ENCODE measurements at places on chromosomes 6 and 20.

DNA sequence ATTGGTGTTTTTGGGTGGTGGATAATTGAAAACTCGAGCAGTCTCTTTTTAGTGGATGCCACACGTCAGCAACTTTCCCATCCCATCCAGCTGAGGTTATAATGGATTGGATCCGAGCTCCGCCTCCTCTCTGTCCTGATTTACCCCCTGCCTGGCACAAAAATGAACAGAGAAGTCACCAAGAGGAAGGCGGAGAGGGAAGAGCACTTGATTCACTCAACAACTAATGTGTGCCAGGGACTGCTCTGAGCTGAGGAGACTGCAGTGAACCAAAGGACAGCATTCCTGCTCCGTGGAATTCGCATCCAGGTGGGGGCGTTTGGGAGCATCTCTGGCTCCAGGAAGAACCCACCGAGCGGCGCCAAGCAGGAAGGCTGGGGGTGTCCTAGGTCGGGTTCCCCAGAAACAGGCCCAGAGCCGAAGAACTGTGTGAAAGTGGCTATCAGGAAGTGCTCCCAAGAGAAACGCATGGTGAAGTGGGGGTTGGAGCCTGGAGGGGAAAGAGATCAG is 95.8 kb upstream of the NAA20 start:
- H3K36me3 ChIP-seq, result no peaks in the 10 kb centered on the region
- H3K27me3 ChIP-seq, result no peaks in the 10 kb centered on the region
- H3K4me3 ChIP-seq, result no peak overlapping the region
- no peaks in the 10 kb centered on the region for H3K4me1 ChIP-seq
- no peak overlapping the region for H3K27ac ChIP-seq

- no peak overlapping the region for H3K4me3 ChIP-seq
- H3K4me1 ChIP-seq, result peaks cover 1% of the 10 kb centered on the region
- no peak for DNase-seq
- no peaks in the 10 kb centered on the region for H3K36me3 ChIP-seq
- H3K27ac ChIP-seq, result no peak overlapping the region
Measured at GRCh38 chr6:45541934-45542333, 164.2 kb upstream of the SUPT3H start.

DNA sequence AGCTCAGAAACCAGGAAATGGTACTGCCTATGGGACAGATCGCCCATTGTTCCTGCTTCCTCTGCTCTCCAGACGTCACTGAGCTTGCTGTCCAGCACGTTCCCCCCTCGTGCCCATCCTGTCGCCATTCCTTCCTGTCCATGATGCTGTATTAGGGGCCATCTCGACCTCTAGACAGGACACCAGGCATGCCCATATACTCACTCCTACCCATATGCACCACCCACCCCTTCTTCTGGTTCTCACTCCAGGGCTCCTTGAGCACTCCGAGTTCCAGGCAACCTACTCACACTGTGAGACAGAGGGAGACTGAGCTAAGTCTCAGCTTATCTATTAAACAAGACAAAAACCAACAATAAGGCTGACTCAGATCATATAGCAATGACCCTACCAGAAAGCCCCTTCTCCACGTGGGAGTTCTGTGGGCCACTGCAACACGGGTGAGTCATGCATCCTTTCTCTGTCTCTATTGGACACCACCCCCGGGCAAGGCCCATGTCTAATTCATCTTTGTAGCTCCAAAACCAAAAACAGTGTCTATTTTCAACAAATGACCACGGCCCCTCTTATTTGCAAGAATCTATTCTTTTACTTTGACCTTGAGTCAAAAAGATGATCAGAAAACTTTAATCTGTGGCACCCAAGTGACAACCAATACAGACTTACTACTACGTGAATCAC is 65.7 kb downstream of the PSMG4 start:
- no peaks in the 10 kb centered on the region for H3K4me1 ChIP-seq
- no peaks in the 10 kb centered on the region for H3K36me3 ChIP-seq
- DNase-seq, result no peak
- no peaks in the 10 kb centered on the region for H3K27me3 ChIP-seq
- H3K4me3 ChIP-seq, result no peak overlapping the region
- no peak overlapping the region for H3K27ac ChIP-seq

DNA sequence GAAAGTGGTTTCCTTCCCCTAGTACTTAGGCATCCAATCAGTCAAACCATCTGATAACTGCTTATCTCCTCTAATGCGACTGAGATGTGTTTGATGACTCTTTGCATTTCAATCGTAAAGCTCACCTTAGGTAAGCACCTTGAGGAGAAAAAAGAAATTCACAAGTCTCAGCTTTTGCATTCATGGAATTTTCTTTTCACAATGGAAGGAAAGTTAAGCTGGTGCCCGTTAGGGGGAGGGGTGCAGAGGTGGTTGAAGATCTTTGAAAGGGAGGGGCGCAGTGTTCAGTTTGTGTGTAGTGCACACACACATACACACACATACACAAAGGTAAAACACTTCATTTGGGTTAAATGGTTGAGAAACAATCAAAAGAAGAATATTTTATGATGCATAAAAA is 87.1 kb upstream of the SALL4 start:
- H3K27ac ChIP-seq, result no peak overlapping the region
- no peaks in the 10 kb centered on the region for H3K27me3 ChIP-seq
- H3K36me3 ChIP-seq, result no peaks in the 10 kb centered on the region
- DNase-seq, result no peak
- no peak overlapping the region for H3K4me3 ChIP-seq

- no peak overlapping the region for H3K4me3 ChIP-seq
- H3K27ac ChIP-seq, result no peak overlapping the region
- H3K36me3 ChIP-seq, result no peaks in the 10 kb centered on the region
- no peaks in the 10 kb centered on the region for H3K27me3 ChIP-seq
Measured at GRCh38 chr20:60565551-60565950, 607.3 kb downstream of the CDH26 start.

GRCh38 chr20:37042986-37043972 is 52.5 kb downstream of the RBL1 start:
- no peak overlapping the region for H3K27ac ChIP-seq
- H3K4me1 ChIP-seq, result no peaks in the 10 kb centered on the region
- DNase-seq, result no peak

DNA sequence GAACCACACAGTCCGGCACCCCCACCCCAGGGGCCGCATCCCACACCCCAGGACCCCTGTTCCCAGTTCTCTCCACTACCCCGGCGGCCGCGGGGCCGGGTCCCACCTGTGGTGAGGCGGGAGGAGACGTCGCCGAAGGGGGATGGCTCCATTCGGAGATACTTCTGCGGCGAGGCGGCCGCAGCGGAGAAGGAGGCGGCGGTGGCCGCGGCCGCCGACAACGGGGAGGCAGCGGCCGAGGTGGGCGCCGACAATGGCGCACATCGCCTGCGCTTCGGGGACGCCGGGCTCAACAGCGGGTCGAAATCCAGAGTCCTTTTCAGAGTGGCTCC is 723 bp downstream of the AKIRIN2 start:
- no peaks in the 10 kb centered on the region for H3K36me3 ChIP-seq
- no peaks in the 10 kb centered on the region for H3K4me1 ChIP-seq
- peak overlapping the region; percentile 71 for H3K4me3 ChIP-seq
- no peaks in the 10 kb centered on the region for H3K27me3 ChIP-seq
- DNase-seq, result no peak

DNA sequence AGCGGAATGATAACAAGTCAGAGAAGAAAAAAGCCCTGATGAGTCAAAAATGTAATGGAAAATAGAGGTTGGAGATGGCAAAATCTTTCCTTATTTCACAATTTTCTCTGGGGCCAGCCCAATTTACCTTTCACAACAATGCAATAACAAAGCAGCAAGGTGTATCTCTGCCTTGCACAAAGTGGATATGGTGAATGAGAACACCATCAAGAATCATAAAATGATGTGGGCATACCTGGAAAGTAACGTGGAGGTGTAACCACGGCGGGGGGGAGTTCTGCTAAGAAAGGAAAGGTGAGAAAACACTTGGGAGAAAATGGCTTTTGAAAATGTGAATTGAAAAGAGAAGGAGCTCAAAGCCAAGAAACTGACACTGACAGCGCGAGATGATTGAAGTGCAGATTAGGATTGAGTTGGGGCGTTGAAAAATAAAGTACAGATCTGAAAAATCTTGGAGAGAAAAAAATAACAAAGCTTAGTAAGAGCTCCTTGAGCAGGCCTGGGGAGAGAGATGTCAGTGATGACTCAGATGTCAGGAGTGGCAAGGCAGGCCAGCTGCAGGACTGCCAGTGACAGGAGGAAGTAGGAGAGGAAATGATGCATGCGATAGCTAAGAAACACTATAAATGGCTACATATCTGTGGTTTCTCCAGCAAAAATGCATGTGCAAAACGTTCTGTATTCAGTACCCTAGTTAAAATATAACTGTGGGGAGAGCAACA is 26.2 kb downstream of the ARHGAP18 start:
- H3K27me3 ChIP-seq, result no peaks in the 10 kb centered on the region
- no peak for DNase-seq
- H3K4me1 ChIP-seq, result no peaks in the 10 kb centered on the region
- no peaks in the 10 kb centered on the region for H3K36me3 ChIP-seq

GRCh38 chr6:13796781-13797180 is 17.6 kb downstream of the MCUR1 start:
- H3K4me1 ChIP-seq, result no peaks in the 10 kb centered on the region
- H3K36me3 ChIP-seq, result no peaks in the 10 kb centered on the region
- H3K27ac ChIP-seq, result no peak overlapping the region
- DNase-seq, result no peak

GRCh38 chr6:156791320-156791850 is 14.2 kb downstream of the ARID1B start:
- H3K4me1 ChIP-seq, result peaks cover 8% of the 10 kb centered on the region
- no peak for DNase-seq
- H3K27ac ChIP-seq, result no peak overlapping the region
- H3K36me3 ChIP-seq, result no peaks in the 10 kb centered on the region
- H3K27me3 ChIP-seq, result no peaks in the 10 kb centered on the region

DNA sequence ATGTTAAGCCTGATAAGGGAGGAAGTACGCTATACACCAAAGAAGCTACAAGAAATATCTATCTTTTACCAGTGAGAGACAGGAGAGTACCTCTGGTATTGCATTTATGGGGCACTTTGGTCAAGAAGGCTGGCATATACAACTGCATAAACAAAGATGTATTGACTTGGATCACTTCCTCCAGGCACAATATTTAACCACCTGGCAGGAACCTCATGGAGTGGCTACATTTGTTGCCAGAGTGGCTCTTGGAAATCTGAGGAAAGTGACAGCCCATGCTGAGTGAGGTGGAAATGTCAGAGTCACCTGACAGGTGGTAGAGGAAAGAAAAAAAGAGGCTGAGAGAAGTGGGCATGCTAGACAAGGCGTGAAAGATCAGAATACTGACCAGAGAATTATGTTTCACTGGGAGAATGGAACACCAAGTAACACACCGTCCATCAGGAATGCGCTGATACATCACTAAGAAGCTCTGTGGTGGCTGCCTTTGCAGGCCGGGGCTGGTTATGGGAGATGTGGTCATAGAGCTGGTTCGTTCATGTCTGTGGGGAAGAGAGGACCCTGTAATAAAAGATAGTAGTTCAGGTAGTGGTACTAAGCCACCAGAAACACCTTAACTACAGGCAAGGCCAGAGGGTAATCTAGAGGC is 61.4 kb upstream of the UFL1 start:
- H3K36me3 ChIP-seq, result no peaks in the 10 kb centered on the region
- no peaks in the 10 kb centered on the region for H3K27me3 ChIP-seq
- H3K27ac ChIP-seq, result no peak overlapping the region
- DNase-seq, result no peak

- no peak overlapping the region for H3K27ac ChIP-seq
- H3K4me3 ChIP-seq, result no peak overlapping the region
- no peak for DNase-seq
- no peaks in the 10 kb centered on the region for H3K27me3 ChIP-seq
- H3K4me1 ChIP-seq, result no peaks in the 10 kb centered on the region
- H3K36me3 ChIP-seq, result no peaks in the 10 kb centered on the region
Measured at GRCh38 chr20:2767768-2768631, 32.4 kb downstream of the CPXM1 start.

- no peaks in the 10 kb centered on the region for H3K27me3 ChIP-seq
- no peak overlapping the region for H3K27ac ChIP-seq
- H3K4me1 ChIP-seq, result peaks cover 3% of the 10 kb centered on the region
- no peak overlapping the region for H3K4me3 ChIP-seq
Measured at GRCh38 chr20:57699395-57699794, 10.4 kb downstream of the PMEPA1 start.

- no peak overlapping the region for H3K27ac ChIP-seq
- no peaks in the 10 kb centered on the region for H3K4me1 ChIP-seq
- H3K4me3 ChIP-seq, result no peak overlapping the region
- H3K27me3 ChIP-seq, result no peaks in the 10 kb centered on the region
- no peaks in the 10 kb centered on the region for H3K36me3 ChIP-seq
- no peak for DNase-seq
Measured at GRCh38 chr20:15362849-15363248, 1025.4 kb upstream of the FLRT3 start.

GRCh38 chr20:44552950-44553908 is 29.1 kb upstream of the PKIG start:
- H3K36me3 ChIP-seq, result no peaks in the 10 kb centered on the region
- no peaks in the 10 kb centered on the region for H3K4me1 ChIP-seq
- no peak overlapping the region for H3K27ac ChIP-seq
- no peaks in the 10 kb centered on the region for H3K27me3 ChIP-seq

DNA sequence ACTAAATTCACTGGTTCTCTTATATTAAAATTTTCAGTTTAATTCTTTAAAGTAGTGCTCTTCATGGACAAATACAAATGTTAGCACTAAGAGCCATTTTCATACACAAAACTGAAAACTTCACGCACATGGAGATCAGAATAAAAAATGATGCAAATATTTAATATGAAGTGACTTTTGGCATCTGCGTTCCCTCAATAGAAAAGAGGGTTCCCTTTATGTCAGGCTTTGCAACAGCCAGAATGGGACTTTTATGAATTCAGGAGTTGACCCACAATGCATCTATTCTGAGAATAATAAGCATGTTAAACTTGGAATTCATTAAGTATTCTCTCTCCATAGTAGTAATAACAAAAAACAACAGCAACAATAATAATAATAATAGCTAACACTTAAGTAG is 125.8 kb downstream of the INSM1 start:
- H3K4me1 ChIP-seq, result peaks cover 5% of the 10 kb centered on the region
- no peaks in the 10 kb centered on the region for H3K27me3 ChIP-seq
- no peaks in the 10 kb centered on the region for H3K36me3 ChIP-seq
- H3K4me3 ChIP-seq, result no peak overlapping the region

DNA sequence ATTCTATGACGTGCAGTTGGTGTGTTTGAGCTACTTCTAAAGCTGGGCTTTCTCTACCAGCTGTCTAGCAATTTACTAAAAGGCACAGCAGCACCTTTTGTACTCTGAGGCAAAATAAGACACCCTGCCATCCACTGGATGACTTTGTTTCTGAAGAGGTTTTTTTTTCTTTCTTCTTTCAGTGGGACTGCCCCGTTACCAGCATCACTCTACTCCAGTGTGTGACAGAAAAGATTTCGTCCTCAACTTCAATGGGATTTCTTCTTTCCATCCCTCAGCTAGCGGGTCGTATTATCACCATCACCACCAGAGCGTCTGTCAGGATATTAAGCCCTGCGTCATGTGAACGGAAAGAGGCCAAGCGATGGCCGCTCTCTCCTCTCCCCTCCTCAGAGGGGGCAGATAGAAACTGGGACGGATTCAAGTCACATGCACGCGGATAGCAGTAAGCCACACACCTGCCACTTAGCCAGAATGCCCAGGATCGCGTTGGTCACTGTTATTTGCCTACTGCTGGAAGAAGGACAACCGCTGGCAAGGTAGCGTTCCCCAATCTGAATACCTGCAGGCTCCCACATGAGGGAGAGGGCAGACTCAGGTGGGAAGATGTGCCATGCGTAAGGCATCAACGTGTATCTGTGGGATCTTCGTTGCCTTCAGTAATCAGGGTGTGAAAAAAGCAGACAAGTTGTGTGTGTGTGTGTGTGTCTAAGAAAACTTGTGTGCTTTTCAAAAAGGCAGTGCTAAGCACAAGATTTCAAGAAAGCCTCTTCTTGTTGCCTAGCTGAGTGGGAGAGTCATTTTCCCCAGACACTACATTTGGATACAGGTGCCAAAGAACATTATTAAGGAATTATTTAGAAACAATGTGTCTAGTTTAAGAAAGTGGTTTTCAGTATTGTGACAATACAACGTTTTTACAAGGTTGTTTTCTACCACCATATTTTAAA is 5.4 kb downstream of the FOXF2 start:
- peaks cover 80% of the 10 kb centered on the region for H3K27me3 ChIP-seq
- H3K36me3 ChIP-seq, result no peaks in the 10 kb centered on the region
- no peak overlapping the region for H3K27ac ChIP-seq
